SK-N-SH (cell line): ENCODE measurements at places on chromosomes 13 and 19. TPM values are rescaled to one million over a fixed set of nuclear protein-coding genes. Genes with fewer than 3 reads are reported as not detected.

GRCh38 chr19:55160128-55160985 is 2.8 kb upstream of the TNNI3 start:
- peak; percentile 98 for DNase-seq

DNA sequence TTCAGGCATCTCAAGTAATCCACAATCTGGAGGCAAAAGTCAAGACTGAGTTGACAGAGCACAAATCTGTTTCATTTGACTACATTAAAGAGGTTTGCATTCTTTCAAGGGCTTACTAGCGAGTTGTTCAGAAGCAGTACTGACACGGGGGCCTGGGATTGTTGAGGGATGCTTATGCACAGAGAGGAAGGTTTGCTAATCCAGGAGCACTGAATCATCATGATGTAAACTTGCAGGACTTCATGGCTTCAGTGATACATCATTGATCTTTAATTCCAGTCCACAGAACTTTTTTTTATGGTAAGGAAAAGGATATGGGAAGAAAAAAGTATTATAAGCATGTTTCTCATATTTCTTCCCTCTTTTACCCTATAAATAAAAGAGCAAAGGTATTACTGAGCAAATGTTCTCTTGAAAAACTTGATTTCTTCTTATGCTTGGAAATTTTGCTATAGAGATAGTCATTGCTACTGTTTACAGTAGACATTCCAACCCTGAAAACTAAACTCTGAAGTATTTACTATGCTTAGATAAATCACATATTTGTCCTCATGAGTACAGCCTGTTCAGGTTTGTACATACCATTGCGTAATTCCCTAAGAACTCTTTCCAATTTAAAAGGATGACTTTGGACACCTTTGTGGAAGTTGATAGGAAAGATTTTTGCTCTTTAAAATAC is 65.8 kb upstream of the KPNA3 start:
- DNase-seq: no peak

DNA sequence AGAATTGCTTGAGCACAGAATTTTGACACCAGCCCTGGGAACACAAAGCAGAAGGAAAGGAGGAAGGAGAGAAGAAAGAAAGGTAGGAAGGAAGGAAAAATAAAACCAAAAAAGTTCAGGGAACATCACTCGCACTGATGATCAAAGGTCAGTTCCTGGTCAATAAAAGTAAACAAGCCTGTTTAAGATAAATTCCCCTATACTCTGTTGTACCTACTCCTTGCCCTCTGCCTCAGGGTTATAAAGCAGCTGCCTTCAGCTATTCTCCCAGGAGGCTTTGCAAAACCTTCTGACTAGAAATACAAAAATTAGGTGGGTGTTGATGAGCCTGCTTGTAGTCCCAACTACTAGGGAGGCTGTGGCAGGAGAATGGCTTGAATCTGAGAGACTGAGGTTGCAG is 14.9 kb upstream of the ZNF91 start:
- no peak for DNase-seq

DNA sequence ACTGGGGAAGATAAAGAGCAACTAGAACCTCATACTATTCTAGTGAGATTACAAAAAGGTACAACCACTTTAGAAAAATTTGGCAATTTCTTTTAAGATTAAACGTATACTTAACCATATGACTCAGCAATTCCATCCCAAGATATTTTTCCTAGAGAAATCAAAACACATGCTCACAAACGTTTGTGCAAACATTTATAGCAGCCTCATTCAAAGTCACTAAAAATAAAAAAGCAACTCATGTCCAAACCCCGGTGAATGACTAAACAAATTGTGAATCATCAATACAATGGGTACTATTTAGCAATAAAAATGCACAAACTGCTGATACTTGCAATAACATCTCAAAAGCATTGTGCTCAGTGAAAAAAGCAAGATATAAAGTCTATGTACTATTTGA is 121.5 kb downstream of the FRY start:
- no peak for DNase-seq

DNA sequence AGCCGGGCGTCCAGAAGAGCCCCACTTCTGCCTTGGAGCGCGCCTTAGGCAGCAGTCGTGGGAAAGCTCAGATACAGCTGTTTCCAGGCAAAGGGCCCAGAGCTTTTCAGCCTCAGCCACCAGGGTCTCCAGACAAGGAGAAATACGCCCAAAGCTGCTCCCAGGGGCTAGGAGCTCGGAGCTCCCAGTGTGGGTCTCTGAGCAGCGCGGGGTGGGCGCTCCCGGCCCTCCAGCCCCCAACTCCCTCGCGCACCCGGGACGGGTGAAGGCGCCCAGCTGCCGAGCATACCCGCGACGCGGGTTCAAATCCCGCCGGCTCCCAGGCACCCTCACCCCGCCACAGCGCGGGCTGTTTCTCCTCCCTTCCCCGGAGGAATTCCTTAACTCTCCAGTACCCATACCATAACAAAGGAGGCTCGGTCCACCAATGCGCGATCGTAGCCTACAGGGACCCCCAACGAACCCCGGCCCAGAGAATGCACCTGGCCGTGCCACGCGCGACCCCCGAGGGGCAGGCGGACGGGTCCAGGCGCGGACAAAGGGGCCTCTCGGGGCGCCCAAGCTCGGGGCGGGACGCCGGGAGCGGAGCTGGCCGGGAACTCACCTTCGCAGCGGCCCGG is 507 bp downstream of the COL4A1 start:
- DNase-seq: peak; percentile 64

DNA sequence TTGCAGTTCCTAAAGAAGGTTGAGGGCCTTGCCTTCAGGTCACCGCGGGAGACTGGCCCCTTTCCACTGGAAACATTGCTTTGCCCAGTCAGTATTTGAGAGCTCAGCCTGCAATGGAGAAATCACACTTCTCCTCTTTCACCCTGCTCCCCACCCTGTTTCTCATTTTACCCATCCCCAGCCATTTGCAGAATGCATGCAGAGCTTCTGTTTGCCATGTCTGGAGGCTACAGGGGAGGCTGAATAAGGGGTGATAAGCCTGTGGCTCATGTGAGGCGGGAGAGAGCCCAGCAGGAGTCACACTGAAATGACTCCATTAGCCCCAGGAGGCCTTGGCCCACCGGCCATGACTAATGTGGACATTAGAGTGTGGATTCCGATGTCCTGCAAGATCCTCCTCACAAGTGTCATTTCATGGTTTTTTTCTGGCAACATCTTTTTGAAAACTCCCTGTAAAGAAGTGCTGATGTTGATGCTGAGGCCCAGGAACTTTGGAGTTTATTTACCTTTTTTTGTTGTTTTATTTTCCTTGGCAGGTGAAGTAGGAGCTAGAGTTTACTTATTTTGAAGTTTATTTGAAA is 6.3 kb downstream of the SPINT2 start:
- DNase-seq: no peak

DNA sequence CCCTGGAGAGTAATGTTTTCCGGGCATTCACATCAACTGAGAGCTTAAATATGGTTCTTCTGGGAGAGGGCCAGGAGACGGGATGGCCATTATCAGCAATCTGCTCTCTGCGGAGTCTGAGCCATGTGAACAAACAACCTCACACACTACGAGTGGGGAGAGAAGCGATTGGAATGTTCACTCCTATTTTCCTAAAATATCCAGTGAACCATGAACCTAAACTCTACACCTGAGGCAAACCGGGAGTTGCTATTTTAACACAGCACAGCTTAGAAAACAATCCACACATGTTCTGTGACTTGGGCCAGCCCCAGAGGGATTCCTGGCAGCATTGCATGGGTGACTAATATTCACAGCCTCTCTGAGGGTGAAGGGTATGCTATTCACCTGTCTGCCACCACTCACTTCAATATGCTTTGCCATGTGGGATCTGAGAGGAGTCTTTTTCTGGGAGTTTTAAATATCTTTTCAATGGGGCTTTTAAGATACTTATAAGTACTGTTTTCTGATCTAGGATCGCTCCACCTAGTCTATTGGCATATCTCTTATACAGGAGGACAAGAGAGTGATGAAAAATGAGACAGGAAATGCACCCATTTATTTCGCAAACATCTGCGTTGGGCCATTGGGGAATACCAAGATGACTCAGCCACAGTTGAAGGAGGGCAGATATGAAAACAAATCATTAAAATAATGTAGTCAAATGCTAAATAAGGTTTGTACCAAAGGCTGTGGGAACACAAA is 72.6 kb upstream of the SERP2 start:
- DNase-seq: no peak

DNA sequence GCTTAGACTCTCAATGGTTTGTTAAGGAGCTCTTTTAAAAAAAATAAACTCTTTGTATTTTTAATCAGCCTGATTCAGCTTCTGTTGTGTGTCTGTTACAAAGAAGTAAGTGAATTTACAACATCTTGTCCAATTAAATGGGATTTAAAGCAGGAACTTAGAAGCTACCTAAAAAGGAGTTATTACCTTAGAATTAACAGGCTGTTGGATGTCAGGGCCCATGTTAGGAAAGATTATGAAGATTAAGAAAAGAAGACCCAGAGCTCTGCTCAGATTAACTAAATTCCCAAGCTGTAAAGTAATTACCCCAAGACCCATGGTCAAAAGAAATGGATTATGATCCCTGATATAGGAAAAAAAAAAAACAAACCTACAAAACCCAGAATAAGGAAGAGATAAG is 44.1 kb upstream of the ZNF780A start:
- DNase-seq: no peak

DNA sequence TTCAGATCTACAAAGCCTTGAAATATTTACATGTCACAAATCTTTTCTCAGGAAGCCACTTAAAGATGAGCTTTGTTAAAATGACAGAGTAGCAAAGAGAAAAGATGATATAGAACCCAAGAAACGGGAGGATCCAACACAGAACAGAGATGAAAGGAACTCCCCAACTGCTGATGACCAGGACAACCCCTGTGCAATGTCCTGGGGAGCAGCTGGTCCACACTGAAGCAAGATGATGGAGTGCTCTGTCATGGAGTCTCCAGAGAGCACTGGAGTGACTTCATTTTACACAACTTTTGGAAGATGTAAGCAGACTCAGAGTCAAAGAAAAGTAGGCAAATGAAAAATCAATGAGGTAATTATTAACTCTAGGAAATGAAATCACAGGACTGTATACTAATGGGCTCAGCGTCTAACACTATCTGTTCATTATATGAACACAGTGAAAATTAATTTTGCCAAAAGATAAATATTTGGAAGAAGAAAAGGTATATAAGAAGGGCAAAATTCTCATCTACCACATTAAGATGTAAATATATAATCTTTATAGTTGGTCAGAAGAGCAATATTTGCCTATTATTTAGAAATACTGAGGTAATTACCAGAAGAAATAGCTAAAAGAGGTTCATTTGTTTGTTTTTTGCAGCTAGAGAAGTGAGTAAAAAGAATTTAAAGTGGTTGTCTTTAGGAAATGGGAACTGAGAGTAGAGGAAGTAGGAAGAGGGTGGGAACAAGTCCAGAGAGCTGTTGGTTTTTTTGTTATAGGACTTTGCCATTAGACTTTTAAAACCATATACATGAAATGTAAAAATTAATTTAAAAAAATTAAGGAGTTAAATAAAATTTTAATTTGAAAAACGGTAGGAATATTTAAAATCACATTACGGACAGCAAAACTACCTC is 30.5 kb downstream of the MTRF1 start:
- DNase-seq: no peak

- DNase-seq: peak; percentile 78
These were observed 15.1 kb upstream of the CEACAM4 start for GRCh38 chr19:41641879-41642485.

GRCh38 chr19:9836021-9836420 is 903 bp downstream of the PIN1 start:
- peak; percentile 41 for DNase-seq

SLC10A2 gene
- polyA plus RNA-seq: not detected in 2 replicates

DNA sequence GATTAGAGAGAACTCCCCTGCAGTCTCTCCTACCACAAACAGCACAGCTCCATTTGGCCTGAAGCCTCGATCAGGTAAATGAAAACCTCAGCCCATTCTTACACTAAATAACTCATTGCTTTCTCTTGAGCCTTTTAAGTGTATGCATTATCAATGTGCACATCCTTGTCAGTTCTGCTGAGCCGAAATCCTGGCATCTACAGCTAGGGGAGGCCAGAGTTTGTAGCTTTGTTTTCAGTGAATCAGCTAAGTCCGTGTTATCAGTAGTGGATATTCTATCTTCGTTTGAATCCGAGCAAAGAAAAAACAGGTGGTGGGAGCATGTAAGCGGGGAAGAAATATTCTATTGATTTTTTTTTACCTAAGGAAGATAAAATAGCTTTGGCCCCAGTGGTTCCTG is 84.4 kb downstream of the ESD start:
- no peak for DNase-seq

KLF5 gene
- 2.7 and 3.9 TPM in 2 replicates for polyA plus RNA-seq

- DNase-seq: peak; percentile 88
These were observed 4.5 kb upstream of the ARHGAP35 start for GRCh38 chr19:46856062-46857022.

GRCh38 chr13:85537601-85538000 is 261.6 kb downstream of the SLITRK6 start:
- DNase-seq: no peak

GRCh38 chr13:23159205-23159759 is 21.5 kb upstream of the SGCG start:
- peak; percentile 54 for DNase-seq

DNA sequence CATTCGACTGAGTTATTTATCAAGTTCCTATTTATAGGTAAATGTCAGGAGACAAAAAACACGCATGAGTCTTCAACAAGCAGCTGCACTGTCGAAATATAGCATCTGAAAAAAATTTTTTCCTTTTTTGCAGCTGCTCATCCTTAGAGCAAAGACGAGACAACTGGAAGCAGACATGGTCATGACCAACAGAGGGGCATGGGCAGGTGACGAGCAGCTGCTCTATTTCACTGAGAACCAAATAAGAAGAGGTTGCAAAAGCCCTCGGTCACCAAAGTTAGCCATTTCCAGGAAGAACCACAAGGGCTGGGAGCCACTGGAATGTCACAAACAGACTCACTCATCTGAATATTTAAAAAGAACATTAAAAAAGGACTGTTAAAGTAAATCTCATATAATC is 22.2 kb downstream of the SOHLH2 start:
- no peak for DNase-seq

GRCh38 chr13:31790992-31791391 is 51.7 kb downstream of the RXFP2 start:
- DNase-seq: no peak

GRCh38 chr13:50512474-50513299 is 330.8 kb downstream of the DLEU7 start:
- DNase-seq: no peak

GRCh38 chr13:21901336-21901735 is 230.5 kb downstream of the FGF9 start:
- DNase-seq: no peak

GZMM gene
- polyA plus RNA-seq: not detected in 2 replicates

MEIOSIN gene
- 0.03 and 0.06 TPM in 2 replicates for polyA plus RNA-seq

DNA sequence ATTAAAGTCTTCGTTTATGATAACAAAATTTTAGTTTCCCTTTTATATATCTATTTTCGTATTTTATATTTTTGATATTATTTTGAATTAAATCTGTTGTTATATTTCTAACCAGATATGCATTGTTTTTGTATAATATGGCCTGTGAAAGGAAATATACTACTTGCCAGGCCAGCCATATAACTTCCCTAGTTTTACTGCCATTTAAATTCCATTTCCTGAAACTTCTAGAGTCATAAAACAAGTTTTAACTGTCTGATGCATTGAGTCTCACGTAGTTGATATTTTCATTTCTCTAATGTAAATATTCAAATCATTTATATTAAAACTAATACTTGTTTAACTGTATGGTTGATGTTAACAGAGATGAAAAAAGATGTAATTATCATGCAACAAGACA is 13.5 kb downstream of the ESD start:
- no peak for DNase-seq

GRWD1 gene
- polyA plus RNA-seq: 34.1 and 36.6 TPM in 2 replicates
